ENCODE measurements at places on chromosomes 12 and 14. TPM values are rescaled to one million over a fixed set of nuclear protein-coding genes. Genes with fewer than 3 reads are reported as not detected.

DNA sequence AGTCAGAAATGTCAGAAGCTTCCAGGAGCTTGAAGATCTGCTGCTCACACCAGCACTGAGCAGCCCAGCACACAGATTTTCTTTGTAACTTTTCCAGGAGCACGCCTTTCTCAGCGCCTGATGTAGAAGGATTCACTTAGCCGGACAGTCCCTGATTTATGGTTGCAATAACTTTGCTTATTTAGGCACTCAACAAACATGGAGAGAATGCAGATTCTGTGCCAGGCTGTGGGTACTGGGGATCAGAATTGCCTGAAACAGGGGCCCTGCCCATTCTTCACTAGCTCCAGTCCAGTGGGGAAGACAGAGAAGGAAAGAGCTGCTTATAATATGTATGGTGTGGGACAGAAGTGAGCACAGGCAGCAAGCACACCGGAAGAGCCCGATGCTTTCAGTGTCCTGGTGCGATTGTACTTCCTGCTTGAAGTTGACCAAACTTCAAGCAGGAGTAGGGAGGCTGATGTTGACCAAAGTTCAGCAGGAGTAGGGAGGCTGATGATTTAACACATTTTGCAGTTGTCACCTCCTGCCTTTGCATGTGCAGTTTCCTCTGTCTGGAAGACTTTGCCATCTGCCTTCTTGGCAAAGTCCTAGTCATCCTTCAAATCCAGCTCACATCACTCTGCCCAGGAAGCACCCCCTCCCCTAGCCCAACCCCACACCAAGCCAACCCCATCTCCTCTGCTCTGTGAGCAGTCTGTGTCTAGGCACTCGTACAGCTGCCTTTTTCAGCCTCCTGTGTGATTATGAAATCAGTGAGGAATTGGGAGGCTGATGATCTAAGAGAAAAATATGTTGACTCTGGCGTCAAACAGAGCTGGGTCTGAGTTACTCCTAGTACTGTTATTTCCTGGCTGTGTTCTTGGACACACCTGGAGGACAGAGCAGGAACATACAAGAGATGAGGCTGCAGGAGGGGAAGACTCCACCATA lies 12.0 kb upstream of the PRIMA1 start:
- no peak for DNase-seq

Gene COCH
- total RNA-seq: 39.1 TPM

Gene CMTM5
- total RNA-seq: 0.62 TPM

DNA sequence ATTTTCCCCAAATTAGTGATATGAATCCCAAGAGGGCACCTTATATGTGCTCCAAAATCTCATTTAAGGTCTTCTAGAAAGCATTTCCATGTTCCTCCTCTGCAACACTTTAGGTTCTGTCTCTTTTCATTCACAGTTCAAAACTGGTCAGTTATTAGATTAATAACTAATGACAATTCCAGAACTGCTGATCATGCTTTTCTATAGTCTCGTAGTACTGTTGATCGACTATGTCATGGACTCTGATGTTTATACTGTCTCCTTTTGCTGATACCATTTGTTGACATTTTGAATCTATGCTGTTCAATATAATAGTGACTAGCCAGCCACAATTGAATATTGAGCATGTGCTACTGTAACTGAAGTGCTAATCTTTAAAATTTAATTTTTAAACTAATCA lies 728.3 kb downstream of the LRFN5 start:
- no peak for DNase-seq

- DNase-seq: no peak
These were observed 448.3 kb downstream of the PCNX1 start for GRCh38 chr14:71355324-71356201.

DNA sequence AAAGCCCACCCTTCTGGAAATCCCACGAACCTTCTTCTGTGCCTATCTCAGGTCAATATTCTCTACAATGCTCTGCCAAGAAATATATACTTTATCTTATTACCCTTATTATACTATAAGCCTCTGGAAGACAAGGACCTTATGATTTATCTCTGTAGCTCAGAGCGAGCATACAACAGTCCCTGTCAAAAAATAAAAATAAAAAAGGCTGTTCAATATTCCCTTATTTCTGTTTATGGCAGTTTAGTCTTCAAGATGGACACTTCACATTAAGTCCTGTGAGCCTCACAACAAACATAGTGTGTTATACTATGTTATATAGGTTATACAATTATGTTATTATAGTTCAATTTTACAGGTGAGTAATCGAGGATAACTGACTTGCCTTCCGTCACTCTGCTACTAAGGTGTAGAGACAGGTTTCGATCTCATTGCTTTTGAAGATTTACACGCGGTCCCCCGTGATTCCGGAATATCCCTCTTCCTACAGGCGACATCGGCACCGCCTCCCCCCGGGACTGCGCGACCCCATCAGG lies 562 bp downstream of the EAPP start:
- no peak for DNase-seq

Gene GALNT16
- total RNA-seq: 5.5 TPM

- DNase-seq: no peak
These were observed 19.8 kb upstream of the AQP2 start for GRCh38 chr12:49930515-49931288.

- DNase-seq: no peak
These were observed 4.5 kb downstream of the DAO start for GRCh38 chr12:108884116-108885012.

GRCh38 chr12:88951860-88952561 lies 371.7 kb upstream of the KITLG start:
- DNase-seq: no peak

- no peak for DNase-seq
These were observed 17.7 kb downstream of the IRAK4 start for GRCh38 chr12:43776498-43776897.

GRCh38 chr14:95519699-95520098 lies 3.2 kb upstream of the SYNE3 start:
- peak; percentile 37 for DNase-seq

GRCh38 chr12:54437243-54437642 lies 18.2 kb upstream of the ITGA5 start:
- no peak for DNase-seq

- no peak for DNase-seq
These were observed 426.0 kb downstream of the GALC start for GRCh38 chr14:87566991-87567390.

Gene TTC7B
- 23.2 TPM for total RNA-seq

Gene PRR4
- 4.8 TPM for total RNA-seq

DNA sequence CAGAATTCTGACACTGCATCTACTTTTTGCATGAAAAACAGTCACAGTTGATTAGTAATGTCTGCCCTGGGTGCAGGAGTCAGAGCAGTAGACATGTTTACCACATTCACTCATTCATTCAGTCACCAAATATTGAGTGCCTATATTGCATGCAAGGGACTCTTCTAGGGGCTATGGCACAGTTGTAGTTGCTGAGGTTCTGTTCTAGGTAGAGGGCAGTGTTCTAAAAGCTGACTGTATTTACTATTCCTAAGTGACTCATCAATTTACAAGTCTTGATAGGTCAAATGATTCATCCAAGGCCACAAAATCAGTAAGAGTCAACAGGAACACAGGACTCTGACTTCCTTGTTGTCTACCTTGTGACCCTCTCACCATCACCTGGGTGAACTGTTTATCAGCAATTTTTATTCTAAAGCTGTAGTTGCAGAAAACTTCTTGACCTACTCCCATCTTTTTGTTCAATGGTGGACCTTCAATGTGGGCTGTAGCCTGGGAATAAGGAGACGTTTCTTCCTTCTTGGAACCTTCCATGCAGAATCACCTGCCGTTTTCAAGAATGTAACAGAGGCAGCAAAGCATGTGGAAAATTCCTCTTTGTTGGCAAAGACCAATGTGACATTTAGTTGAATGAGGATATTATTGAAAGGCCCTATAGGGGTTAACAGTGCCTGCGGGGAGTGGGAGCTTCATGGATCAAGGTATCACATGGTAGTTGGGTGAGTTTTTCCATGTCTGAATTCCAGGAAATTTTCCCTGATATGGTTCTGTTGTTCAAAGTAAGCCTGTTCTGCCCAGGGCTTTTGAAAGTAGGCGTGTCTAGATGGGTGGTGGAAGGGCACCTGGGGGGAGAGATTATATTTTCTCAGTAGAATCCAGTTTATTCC lies 223.2 kb downstream of the KTN1 start:
- DNase-seq: no peak

- DNase-seq: no peak
These were observed 5.1 kb upstream of the TNFAIP2 start for GRCh38 chr14:103118018-103118662.

Gene SYT1
- 166 TPM for total RNA-seq

- DNase-seq: no peak
These were observed 55.8 kb downstream of the BCL11B start for GRCh38 chr14:99216191-99216590.

Gene SALL2
- 11.2 TPM for total RNA-seq

GRCh38 chr12:29012673-29013072 lies 136.4 kb upstream of the FAR2 start:
- DNase-seq: no peak

DNA sequence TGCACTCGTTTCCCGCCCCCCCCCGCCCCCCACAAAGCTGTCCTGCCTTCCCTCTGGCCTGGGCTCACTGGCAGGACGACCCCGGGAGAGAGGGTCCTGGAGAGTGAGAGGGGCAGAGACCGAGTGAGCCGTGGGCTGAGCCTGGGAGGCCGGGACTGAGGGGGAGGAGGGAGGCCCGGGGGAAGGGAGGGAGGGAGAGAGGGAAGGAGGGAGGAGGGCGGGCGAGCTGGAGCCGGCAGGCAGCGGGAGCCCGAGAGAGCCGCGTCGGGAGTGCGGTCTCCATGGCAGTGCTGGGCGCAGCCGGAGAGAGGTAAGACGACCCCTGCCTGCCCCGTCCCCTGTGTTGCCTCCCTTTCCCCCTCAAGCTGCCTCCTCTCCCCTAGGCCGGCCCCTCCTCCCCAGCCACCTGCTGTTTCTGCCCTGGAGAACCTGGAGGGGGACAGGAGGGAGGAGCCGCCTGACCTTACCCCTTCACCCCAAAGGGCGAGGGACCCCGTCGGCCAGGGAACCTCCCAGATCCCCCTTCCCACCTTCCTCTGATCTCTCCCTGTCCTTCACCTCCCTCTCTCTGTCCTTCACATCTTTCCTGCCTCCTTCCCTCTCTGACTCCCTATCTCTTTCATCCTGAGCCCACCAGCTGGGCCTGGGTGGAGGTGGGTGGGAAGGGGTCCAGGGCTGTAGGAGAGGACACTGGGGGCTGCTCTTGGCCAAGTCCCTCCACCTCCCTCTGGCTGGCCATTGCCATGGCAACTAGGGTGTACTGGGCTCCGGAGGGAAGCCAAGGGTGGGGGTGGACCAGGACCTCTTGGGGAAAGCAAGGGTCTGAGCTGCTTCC lies at the start of gene GPR162:
TSS of gene GPR162 (plus strand) at position 231 of the 835 bp plus-strand sequence. CDS start 2,078 bp downstream, outside the sequence.
- DNase-seq: peak; percentile 83

Gene PTPN6
- total RNA-seq: 3.1 TPM

GRCh38 chr14:95340201-95340697 lies 20.5 kb upstream of the CLMN start:
- DNase-seq: no peak

DNA sequence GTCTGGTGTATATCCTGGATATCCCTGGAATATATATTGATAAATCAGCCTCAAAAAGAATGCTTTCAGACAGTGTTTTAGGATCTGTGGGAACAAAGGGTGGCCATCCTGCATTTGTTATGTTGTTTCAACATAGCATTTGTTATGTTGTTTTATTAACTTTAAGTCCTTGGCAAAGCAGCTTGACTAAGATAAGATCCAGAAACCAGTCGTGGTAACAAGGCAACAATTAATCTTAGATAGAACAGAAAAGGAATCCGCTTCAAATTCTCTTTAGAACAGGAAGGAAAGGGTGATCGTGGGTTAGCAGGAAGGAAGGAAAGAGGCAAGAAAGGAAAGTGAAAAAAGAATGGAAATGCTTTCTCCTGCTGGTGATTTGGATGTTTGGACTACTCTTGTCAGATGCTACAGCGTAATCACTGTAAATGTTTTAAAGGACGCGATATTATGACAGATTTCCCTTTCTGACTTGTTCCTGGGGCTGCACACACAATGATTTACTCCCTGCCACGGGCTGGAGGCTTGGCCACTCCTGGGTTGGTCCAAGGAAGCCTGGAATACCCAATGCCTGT lies 443.3 kb downstream of the DPF3 start:
- no peak for DNase-seq

DNA sequence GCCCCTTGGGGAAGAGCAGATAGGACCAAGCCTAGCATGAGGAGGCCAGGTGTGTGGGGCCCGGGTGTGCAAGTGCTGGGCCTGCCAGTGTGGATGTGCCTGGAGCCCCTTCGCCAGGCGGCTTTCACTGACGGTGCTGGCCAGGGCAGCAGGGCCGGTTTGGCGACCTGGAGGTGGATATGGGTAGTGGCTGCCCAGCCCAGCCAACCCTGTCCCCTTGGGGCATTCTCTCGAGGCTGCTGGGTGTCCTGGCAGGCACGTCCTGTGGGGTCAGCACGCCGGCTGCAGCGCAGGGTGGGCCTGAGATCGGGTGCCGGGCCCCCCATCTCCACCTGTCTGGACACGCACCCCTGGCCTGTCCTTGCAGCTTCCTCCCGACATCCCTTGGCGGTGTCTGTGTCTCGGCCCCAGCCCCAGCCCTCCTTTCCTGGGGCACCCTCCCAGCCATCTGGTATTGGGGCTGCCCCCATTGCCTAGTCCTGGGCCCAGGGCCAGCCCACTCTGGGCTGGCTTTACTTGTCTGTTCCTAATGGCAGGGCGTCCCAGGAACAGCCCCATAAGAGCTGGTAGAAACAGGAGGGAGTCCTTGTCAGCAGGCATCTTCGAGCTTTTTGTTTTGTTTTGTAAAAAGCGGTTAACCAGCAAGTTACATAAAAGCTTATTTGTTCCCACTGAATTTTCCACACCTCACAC lies 7.2 kb upstream of the CRIP2 start:
- DNase-seq: no peak

GRCh38 chr14:101123618-101124510 lies 220.3 kb upstream of the RTL1 start:
- no peak for DNase-seq
